ENCODE measurements at places on chromosomes 2 and 18.

DNA sequence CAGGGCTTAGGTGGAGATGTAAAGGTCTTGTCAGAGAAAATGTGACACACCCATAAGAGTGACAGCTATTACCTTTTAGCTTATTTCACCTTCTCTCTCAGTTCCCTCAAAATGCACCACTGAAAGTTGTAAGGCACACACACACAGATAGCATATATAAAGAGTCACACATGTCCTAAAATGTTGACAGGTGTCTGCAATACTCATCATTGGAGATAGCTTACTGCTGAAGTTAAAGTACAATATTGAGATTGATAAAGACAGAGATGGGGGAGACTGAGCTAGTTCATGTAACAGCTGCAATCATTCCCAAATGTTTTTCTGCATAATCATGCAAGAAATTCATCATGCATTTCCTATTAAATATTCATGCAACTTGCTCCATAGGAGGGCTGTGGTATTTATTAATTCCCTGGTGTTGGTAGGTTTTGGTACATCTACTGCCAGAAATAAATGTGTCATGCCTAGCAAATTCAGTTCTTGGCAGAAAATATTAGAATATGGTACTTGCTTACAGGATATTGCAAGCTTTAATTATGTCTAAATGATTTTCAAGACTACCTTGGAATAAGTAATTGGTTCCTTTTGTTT lies 118.8 kb upstream of the RBMS1 start:
- H3K36me3 ChIP-seq, result peaks cover 6% of the 10 kb centered on the region
- no peaks in the 10 kb centered on the region for H3K4me1 ChIP-seq
- no peak overlapping the region for H3K4me3 ChIP-seq
- H3K27me3 ChIP-seq, result peaks cover 47% of the 10 kb centered on the region
- ATAC-seq, result no peak

DNA sequence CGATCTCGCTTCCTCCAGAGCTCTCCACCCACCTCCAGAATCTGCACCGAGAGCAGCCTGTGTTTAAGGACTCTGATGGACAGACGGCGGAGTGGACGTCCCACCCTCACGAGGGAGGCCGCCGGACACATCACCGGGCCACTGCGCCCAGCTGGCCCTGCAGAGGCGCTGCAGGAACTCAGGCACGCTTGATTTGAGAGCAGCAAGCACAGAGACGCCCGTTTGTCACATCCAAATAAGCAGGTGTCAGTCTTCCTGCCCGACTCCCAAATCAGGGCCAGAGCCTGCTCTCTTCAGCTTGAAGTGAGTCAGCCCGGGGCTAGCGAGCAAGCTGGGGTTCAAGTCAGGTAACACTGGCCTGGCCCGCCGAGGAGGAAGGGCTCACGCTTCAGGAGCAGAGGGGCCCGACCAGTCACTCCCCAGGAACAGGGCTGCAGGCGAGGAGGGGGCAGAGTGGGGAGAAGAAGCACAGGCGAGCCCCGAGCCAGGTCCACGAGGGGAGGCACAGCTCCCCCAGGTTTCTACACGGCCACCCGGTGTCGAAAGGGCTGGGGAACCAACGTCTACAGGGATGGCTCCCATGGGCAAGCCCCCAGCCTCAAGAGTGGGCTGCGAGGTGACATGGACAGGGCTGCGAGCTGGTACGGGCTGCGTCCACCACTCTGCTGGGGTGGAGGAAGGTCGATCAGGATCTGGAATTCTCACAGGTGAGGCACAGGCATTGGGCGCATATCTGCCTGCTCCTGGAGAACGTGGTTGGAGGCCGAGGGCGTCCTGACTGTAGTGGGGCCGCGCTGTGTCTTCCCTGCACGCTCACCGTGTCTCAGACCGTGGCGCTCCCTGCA lies 52.5 kb upstream of the CTDP1 start:
- no peaks in the 10 kb centered on the region for H3K36me3 ChIP-seq
- H3K4me1 ChIP-seq, result peaks cover 55% of the 10 kb centered on the region
- H3K4me3 ChIP-seq, result peak overlapping the region; percentile 29
- no peaks in the 10 kb centered on the region for H3K27me3 ChIP-seq
- peak overlapping the region; percentile 93 for H3K27ac ChIP-seq
- ATAC-seq, result peak; percentile 20

DNA sequence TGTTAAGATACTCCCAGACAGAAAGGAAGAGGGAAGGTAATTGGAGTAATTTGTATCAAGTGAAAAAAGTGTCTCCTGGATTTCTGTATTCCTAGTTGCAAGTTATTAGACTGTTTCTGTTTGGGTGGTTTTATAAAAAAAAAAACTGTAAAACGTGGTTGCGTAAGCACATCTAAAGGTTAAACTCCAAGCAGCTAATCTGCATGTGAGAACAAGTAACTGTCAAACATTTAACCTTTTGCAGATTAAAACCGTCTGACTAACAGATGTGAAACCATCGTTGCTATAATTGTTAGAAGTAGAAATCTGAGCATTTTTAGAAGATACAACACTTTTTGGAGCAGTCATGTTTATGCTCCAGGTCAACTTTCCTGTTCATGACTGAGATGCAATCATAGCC lies 72.3 kb downstream of the AFF3 start:
- H3K27ac ChIP-seq, result peak overlapping the region; percentile 65
- H3K4me3 ChIP-seq, result no peak overlapping the region
- no peaks in the 10 kb centered on the region for H3K27me3 ChIP-seq
- peaks cover 19% of the 10 kb centered on the region for H3K36me3 ChIP-seq
- H3K4me1 ChIP-seq, result peaks cover 71% of the 10 kb centered on the region

- no peak overlapping the region for H3K27ac ChIP-seq
- H3K4me3 ChIP-seq, result no peak overlapping the region
- peaks cover 52% of the 10 kb centered on the region for H3K36me3 ChIP-seq
- no peaks in the 10 kb centered on the region for H3K4me1 ChIP-seq
- ATAC-seq, result no peak
Measured at GRCh38 chr2:53670331-53670730, 97.3 kb upstream of the CHAC2 start.

DNA sequence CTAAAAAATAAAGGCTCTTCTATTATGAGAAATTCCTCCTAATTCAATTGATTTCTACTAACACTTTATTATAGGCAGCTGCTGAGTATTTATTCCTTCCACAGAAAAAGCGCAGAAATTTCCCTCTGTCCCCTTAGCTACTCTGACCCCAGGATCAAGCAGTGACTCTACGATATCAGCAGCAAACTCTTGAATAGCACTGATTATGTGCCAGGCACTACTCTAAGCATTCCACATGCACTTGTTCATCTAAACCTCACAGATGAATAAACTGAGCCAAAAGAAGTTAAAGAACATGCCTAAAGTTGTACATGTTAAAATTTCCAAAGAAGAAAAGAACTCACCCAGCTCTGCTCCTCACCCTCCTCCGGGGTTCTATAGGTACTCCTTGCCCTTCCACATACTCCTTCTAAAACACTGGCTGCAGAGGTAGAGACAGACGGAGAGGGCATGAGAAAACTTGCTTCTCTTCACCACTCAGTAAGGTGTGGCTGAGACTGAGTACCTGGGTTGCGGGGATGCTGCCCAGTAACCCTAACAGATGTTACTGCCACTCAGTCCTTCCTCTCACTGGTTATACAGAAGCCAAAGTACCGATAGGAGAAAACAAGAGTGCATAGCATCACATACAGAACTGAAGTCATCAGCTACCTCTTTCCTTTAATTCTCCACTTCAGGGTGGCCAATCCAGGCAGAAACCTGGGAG lies 9.9 kb downstream of the C1D start:
- H3K36me3 ChIP-seq, result peaks cover 28% of the 10 kb centered on the region
- peaks cover 66% of the 10 kb centered on the region for H3K4me1 ChIP-seq
- peak overlapping the region; percentile 20 for H3K27ac ChIP-seq
- ATAC-seq, result no peak
- H3K27me3 ChIP-seq, result no peaks in the 10 kb centered on the region

DNA sequence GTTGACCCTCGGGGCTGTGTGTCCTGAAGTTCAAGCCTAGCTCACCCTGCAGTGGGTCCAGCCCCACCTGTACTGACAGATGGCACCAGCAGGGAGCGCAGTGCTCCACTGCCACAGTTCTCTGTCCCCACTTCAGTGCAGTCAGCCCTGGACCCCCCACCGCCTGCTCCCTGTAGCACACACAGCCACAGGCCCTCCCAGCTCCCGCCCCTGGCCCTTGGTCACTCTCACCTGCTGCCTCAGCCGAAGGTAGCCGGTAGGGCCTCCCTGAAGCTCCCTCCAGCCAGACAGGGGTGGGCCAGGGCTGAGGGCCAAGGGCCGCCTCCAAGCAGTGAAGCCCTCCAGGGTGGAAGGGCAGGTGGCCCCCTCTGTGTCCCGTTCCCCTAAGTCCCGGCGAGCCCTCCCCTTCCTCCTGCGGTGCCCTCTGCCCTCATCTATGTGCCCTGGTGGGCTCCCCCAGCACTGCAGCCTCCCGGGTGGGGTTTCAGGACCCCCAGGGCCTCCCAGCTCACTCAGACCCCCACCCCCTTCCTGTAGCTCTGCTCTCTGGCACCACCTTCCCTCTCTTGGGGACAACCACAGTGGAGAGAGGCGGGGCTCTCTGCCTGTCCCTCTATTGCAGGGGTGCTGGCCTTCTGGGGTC lies 10.8 kb upstream of the ALPP start:
- H3K27me3 ChIP-seq, result peaks cover 39% of the 10 kb centered on the region
- no peaks in the 10 kb centered on the region for H3K36me3 ChIP-seq
- H3K27ac ChIP-seq, result no peak overlapping the region
- peak; percentile 13 for ATAC-seq

- H3K4me3 ChIP-seq, result no peak overlapping the region
- H3K36me3 ChIP-seq, result no peaks in the 10 kb centered on the region
- no peaks in the 10 kb centered on the region for H3K27me3 ChIP-seq
- no peaks in the 10 kb centered on the region for H3K4me1 ChIP-seq
- H3K27ac ChIP-seq, result no peak overlapping the region
- no peak for ATAC-seq
Measured at GRCh38 chr2:154229966-154230365, 358.2 kb downstream of the GALNT13 start.

Measured in stimulated activated memory B cell treated with anti-CD40 and anti-IgM and Interleukin-4, amounts not matched to agents 10 μg/mL and 1 μg/mL and 100 μg/mL, for 72 hours (primary cell).